ENCODE measurements at places on chromosomes 1 and 21.

DNA sequence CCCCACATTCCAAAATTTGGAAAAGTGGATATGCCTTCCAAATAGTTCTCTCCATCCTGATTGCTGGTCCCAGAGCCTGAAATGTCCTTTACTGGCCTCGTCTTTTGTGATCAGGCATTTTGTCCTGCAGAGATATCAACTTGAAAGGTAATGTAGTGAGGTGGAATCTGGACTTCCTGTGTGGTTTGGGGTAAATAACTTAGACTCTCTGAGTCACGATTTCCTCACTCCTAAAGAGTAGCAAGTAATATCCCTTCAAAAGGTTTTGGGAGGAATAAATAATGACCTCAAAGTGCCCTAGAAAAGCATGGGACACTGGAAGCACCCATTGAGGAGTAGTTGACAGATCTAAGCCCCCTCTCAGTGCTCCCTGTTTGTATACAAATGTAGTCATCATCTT lies 426.6 kb downstream of the OMA1 start:
- no peak for DNase-seq

- DNase-seq, result no peak
Observed at GRCh38 chr1:228979774-228980173, 244.5 kb downstream of the RHOU start.

- no peak for DNase-seq
Observed at GRCh38 chr21:43939443-43940328, 72.4 kb upstream of the TRAPPC10 start.

GRCh38 chr1:206855859-206856258 lies 9.6 kb upstream of the IL20 start:
- no peak for DNase-seq

- DNase-seq, result peak; percentile 60
Observed at GRCh38 chr1:178341261-178341956, 155.4 kb downstream of the CLEC20A start.

GRCh38 chr1:204431310-204432184 lies 19.9 kb upstream of the PPP1R15B start:
- no peak for DNase-seq

GRCh38 chr1:16254263-16254928 lies 17.4 kb upstream of the CPLANE2 start:
- no peak for DNase-seq

- DNase-seq, result no peak
Observed at GRCh38 chr1:217770918-217771317, 139.8 kb downstream of the SPATA17 start.

DNA sequence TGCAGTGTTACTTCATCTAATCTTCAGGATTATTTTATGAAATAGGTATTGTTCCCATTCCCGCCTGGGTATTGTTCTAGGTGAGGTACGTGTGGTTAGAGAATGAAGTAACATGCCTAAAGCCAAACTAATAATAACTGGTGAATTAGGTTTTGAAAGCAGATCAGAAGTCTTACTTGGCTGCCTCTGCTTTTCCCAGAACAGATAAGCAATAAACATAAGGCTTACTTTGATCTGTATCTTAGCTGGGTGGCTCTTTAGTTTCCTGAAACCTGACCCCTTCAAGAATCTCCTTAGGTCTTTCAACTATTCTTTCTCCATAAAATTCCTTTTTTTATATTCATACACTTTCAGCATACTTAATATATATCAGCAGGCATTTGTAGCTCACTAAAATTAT lies 65.3 kb downstream of the VAV3 start:
- no peak for DNase-seq

- DNase-seq, result no peak
Observed at GRCh38 chr1:52142220-52143183, 613 bp downstream of the ZFYVE9 start.

DNA sequence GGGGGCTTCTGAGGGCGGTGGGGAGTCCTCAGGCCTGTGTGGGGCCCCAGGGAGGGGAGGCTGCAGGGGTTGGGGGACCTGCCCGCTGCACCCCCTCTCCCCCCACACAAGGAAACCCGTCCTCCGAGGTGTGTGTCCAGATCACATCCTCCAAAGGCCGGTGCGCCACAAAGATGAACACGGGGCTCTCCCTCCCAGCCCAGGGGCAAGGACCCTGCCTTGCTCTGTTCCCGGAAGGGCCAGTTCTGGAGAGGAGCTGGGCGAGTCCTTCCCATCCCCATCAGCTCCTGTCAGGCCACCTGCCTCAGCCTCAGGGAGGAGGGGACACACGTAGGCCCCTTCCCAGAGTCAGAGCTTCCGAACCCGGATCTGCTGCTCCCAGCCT lies 2.5 kb upstream of the TTLL10 start:
- no peak for DNase-seq

GRCh38 chr1:220341126-220341525 lies 68.9 kb upstream of the RAB3GAP2 start:
- no peak for DNase-seq
